ENCODE measurements at places on chromosomes 7 and 10. TPM values are rescaled to one million over a fixed set of nuclear protein-coding genes. Genes with fewer than 3 reads are reported as not detected.

Gene SLIT1
- not detected for total RNA-seq

Gene TFEC
- total RNA-seq, result 8.5 TPM

Gene BMPR1A
- 0.16 TPM for total RNA-seq

Gene DYNC1I1
- total RNA-seq, result 31.3 TPM

Gene DUS4L
- total RNA-seq, result 3.4 TPM

Gene DMBT1
- not detected for total RNA-seq

Gene CLDN4
- 0.06 TPM for total RNA-seq

Gene ANKRD30A
- not detected for total RNA-seq

Gene RELN
- total RNA-seq, result 899 TPM

Gene COPG2
- 18.8 TPM for total RNA-seq

Gene FRAT2
- total RNA-seq, result 9.4 TPM

Measured in bladder microvascular endothelial cell (primary cell).